ENCODE measurements at places on chromosomes 2 and 18.

DNA sequence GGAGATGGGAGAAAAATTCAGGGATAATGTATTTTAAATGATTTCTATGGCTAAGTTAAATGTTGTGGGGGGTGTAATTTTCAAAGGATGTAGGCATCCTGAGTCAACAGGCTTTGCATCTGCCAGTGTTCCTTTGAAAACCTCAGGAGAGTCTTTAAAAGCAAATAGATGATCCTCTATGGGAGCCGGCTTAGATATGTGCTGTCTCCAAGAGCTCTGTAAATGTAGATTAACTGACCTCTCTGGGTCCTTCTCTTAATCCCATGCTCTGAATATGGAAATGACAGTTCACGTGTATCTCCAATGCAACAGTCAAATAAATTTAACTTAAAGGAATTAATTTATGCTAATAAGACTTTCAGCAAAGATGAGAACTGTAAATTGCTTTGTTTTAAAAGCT lies 292.7 kb downstream of the ERBB4 start:
- no peak for DNase-seq

GRCh38 chr2:219912491-219912921 lies 285.1 kb downstream of the SLC4A3 start:
- no peak for DNase-seq

- no peak for DNase-seq
Measured at GRCh38 chr2:95301876-95302641, 4.9 kb downstream of the KCNIP3 start.

DNA sequence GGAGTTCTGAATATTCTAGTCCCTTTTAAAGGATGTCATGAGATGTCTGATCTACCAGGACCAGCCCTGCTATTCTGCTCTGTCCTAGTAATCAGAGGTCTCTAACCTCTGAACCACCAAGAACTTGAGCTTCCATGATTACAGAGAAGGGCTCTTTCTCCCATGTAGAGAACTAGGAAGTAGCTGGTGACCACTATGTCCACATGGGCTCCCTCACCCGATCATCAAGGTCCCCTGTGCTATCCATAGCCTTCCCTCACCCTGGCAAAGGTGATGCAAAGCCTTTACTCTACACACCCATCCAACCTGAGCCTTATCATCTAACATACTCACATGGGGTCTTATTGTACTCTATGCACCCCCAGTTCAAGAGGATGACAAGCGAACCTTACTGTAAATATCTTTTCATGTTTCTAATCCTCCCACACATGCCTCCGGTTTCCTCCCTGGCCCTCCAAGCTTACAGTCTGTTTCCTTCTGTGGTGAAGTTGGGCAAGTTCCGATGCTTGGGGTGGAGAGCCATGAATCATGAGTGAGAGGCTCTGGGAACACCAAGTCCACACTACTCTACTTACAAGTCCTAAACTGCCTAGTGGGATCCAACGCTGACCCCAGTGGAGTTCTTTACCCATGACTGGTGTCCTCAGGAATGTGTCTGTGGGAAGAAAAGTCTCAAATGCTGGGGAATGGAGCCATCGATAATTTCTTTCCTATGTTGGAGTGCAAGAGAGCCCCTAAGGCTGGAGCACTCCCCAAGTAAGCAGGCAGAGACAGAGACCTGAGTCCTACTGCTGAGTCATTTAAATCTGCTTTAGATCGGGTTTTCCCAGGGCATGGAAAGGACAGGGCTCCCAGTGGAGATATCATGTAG lies 73.3 kb upstream of the KLF7 start:
- no peak for DNase-seq

DNA sequence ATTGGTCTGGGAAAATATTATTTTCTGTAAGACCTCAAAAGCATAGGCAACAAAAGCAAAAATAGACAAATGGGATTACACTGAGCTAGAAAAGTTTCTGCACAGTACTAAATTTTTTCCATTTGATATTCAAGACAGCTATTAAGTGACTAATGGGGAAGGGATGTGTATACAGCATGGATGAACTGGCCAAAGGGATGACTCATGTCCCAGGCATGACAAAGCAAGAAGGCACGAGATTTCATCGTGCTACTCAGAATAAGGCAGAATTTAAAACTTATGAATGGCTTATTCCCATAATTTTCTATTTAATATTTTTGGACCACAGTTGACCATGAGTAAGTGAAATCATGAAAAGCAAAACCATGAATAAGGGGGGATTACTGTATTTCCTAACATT lies 1250.1 kb upstream of the GYPC start:
- peak; percentile 76 for DNase-seq

DNA sequence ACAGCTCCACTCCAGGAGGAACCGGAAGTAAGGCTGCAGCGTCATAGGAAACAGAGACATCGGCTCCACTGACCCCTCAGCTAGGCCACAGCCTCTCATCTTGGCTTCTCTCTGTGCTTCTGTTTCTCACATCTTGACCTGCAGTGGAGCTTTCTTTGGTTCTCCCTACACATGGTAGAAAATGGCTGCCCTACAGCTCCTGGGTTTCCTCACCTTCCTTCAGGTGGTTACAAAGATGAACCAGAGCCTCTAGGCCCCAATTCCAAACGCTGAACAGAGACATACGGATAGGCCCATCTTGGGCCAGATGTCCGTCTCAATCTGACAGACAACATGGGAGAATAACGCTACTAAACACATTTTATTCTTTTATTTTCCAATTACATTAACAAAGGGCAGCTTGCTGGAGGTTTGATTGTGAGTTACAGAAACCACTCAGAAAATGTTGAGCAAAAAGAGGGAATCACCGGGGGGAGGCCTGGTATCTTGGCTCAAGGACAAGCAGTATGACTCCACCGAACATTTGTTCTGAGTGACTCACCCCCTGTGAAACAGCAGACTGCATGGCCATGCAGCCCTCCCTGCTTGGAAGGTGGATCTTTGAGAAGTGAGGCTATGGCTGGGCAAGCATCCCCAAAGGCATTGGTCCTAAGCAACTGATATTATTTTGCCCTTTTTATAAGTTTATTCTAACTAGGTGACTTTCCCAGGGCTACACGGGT lies 303.5 kb downstream of the CDCA7 start:
- peak; percentile 3 for DNase-seq

GRCh38 chr2:144132357-144132756 lies 387.6 kb downstream of the ZEB2 start:
- DNase-seq = no peak

DNA sequence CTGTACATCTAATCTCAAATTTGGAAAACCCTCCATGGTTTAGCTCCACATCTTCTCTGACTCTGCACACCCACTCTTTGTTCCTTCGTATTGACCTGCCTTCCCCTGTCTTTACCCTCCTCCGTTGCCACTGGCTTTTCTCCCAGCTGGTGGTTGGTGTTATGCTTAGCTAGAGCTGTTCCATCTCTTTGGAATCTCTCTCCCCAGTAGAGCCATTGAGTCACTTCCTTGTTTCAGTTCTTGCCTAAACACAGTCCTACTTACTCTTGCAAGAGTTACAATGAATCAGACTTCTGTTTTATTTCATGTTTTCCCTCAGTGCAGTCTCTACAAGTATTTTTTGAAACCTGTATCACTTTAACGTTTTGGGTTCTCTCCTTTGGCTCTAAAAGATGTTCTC lies 263.9 kb downstream of the LTBP1 start:
- peak; percentile 85 for DNase-seq

- DNase-seq = no peak
Measured at GRCh38 chr2:60490848-60491247, 62.6 kb downstream of the BCL11A start.

DNA sequence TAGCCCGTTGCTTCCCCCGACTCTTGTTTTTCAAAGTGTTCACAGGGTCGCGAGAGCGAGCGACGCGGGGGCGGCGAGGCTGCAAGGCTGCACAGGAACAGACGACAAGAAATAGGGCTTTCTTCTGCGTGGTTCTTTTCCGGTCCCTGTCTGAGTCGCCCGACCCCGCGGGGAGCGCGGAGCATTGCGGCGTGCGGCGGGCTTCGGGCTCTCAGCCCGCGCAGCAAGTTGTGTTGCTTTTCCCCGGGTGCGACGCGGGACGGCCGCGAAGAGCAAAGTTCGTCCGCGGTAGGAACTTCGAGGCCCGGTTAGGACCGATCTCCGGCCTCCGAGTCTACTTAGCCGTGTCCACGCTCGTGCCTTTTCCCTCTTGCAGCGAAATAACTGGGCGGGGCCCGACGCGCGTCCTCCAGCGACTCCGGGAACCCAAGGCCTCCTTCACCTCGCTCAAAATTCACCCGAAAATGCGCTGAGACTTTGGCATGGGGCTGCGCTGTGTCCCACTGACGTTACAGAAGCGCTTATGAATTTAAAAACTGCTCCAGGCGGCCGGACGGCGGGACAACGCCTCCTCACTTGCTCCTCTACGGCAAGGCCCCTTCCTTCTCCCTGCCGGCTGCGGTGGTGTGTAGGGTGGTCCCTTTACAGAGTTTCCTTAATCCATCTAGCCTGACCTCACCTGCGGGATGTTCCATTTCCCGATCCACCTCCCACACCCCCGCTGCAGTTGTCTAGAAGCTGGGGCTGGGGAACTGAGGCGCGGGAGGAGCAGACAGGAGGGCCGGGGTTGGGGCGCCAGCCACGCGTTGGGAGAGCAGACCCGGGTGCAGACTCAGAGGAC lies 1.5 kb upstream of the BCL2L11 start:
- peak; percentile 7 for DNase-seq

GRCh38 chr2:140117386-140117785 lies 1337.2 kb upstream of the NXPH2 start:
- DNase-seq = no peak

GRCh38 chr2:36483290-36483689 lies 114.7 kb downstream of the FEZ2 start:
- DNase-seq = no peak

DNA sequence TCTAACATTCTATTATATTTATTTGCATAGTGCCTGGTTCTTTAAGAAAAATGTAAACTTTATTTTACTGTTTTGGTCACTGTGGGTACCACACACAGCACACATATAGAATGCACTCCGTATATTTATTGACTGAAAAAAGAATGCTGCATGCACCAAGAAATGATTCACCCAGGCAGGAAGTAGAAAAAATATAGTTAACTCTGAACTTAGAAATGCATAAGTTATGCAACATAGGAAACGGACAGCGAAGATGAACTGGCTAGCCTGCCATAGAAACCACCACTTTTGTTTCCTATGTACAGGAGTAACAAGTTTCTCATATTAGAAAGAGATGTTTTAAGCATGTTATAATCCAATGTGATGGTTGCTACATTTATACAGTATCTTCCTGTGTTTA lies 635.8 kb downstream of the DSC3 start:
- no peak for DNase-seq

DNA sequence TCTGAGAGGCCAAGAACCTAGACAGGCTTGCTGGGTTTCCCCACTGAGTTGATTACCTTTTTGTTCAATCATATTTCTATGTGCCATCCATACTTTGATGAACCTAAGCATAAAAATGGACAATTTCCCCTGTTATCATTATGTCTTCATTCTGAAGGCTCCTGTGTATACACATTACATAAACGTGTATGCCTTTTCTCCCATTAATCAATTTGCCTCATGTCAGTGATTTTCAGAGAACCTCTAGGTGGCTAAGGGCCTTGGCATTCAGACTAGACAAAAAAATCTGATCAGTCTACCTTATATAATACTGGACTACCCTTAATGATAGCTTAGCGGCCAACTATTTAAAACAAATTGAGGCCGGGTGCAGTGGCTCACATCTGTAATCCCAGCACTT lies 4.1 kb upstream of the PEX13 start:
- DNase-seq = no peak

- DNase-seq = no peak
Measured at GRCh38 chr2:240992572-240993291, 5.7 kb upstream of the SNED1 start.

GRCh38 chr2:119823734-119824334 lies 64.1 kb downstream of the PTPN4 start:
- peak; percentile 62 for DNase-seq

DNA sequence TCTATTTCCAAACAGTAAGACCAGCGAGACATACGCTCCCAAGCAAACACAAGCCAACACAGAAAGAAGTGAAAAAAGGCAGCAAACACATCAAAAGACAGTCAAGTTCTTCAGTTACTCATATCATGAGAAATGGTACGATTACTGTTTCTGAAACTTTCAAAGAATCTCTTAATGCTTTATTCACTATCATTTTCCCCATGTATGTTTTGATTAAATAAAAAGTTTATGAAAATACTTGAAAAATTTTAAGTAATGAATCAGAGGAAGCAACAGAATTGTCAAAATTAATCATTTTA lies 114.9 kb downstream of the HDAC4 start:
- DNase-seq = no peak

DNA sequence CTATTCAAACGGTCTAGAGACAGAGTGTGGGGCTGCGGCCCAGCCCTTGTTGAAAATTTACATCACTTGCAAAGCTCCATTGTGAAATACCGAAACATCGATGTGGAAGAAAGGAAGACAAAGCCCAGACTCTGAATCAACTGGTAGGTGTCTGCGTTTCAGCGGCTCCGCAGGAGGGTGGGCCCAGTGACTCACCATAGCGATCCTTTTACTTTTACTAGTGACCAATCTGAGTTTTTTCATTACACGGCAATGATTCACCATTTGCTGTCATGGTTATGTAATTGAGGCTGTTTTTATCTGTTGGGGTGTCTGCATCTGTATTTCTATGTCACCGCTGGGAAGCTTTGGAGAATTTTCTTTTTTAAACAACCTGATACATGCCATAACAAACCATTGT lies 66.6 kb upstream of the ODC1 start:
- DNase-seq = no peak

- peak; percentile 5 for DNase-seq
Measured at GRCh38 chr2:200662727-200663126, 76.9 kb downstream of the AOX1 start.

DNA sequence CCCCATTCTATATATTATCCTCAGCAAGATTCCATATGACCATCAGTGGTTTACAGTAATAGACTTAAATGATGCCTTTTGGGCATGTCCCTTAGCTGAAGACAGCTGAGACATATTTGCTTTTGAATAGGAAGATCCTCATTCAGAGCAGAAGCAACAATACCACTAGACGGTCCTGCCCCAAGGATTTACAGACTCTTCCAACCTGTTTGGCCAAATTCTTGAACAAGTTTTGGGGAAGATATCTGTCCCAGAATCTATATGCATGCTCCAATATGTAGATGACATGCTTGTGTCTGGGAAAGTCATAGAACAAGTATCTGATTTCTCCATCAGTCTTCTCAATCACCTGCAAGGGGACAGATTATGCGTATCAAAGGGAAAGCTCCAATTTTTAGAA lies 137.1 kb upstream of the RMP24 start:
- no peak for DNase-seq

- DNase-seq = no peak
Measured at GRCh38 chr2:136386046-136386445, 268.1 kb upstream of the CXCR4 start.

GRCh38 chr2:46900381-46900780 lies 15.2 kb downstream of the MCFD2 start:
- DNase-seq = no peak

- no peak for DNase-seq
Measured at GRCh38 chr2:240600451-240600961, 14.0 kb downstream of the CAPN10 start.

- peak; percentile 86 for DNase-seq
Measured at GRCh38 chr2:117980783-117981676, 32.8 kb downstream of the CCDC93 start.

Measured in kidney capillary endothelial cell (primary cell).